ENCODE measurements at places on chromosomes 5 and 9. TPM values are rescaled to one million over a fixed set of nuclear protein-coding genes. Genes with fewer than 3 reads are reported as not detected.

The SPINK13 gene
- 2.4 TPM for total RNA-seq

The LCN1 gene
- total RNA-seq: 0.65 TPM

The IFT74 gene
- total RNA-seq: 17.4 TPM

The FAM153A gene
- not detected for total RNA-seq

The CYSTM1 gene
- total RNA-seq: 11.4 TPM

The STPG3 gene
- not detected for total RNA-seq

The FOXD4L5 gene
- under 0.01 TPM for total RNA-seq
